ENCODE measurements at places on chromosomes 7 and 10.

GRCh38 chr7:149471289-149471953 lies 10.6 kb upstream of the ZNF777 start:
- no peak for DNase-seq

DNA sequence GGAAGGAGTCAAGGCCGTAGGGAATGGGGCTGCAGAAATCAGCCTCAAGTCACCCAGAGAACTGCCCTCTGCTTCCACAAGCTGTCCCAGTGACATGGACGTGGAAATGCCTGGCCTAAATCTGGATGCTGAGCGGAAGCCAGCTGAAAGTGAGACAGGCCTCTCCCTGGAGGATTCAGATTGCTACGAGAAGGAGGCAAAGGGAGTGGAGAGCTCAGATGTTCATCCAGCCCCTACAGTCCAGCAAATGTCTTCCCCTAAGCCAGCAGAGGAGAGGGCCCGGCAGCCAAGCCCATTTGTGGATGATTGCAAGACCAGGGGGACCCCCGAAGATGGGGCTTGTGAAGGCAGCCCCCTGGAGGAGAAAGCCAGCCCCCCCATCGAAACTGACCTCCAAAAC lies 50.2 kb upstream of the PDCD4 start:
- DNase-seq: no peak

DNA sequence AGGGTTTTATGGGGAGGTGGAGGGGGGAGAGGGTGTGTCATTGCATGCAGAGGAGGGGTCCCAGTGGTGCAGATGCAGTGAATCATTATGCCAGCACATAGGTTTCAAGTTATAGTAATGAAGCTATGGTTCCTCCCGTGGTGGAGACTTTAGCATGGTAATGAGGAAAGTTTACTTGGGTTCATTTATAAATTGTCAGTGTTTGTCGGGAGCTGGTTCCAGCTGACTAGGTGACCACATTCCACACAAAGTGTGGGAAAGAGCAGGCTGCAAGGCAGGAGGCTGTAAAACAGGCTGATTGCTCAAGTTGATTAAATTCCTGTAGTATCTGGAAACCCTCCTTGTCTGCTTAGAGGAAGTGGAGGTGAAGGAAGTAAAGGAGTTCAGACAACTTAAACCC lies 78.9 kb downstream of the SRI start:
- no peak for DNase-seq

DNA sequence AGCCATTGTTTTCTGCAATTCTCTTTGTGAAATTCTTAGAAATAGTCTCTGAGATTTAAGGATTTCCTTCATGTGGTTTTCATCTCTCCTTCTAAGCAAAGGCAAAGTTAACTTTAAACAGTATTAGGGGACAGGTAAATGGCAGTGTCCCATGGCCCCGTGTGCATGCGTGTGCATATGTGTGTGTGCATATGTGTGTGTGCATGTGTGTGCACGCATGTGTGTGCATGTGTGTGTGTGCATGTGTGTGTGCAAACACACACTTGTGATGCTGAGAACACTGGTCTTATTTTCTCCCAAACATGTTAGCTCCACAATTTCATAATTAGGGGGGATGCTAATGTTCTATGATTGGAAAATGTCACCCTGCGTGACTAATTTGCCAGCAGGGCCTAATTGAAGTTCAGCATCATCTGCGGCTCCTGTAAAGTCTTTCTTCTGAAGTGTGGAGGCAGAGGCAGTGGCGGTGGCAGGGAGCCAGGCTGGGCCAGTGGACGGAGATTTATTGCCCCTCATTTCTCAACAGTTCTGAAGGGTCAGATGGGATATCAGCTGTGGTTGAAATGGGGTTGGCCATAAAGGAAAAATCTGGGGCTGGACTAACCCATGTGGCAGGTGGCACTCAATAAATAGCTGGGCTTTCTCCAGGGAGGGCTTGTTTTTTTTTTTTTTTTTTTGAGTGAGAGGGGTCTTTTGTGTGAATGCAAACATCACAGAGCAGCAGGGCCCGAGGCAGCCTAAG lies 289.3 kb upstream of the PODXL start:
- no peak for DNase-seq

DNA sequence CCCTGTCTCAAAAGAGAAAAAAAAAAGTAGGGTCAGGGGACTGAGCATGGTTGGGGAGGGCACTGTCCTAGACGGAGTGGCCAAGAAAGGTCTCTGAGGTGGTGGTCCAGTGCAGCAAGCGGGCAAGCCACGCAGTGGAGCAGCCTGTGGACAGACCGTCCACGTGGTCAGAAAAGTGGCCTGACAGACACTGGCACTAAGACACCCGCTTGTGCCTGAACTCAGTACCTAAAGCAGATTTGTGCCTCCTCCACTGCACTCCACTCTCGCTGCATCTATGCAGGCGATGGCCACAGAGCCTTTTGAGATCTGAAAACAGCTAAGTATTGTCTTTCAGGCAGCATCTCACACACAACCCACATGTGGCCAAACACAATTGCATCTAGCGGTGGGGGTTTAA lies 8.8 kb downstream of the ASB10 start:
- DNase-seq: no peak

DNA sequence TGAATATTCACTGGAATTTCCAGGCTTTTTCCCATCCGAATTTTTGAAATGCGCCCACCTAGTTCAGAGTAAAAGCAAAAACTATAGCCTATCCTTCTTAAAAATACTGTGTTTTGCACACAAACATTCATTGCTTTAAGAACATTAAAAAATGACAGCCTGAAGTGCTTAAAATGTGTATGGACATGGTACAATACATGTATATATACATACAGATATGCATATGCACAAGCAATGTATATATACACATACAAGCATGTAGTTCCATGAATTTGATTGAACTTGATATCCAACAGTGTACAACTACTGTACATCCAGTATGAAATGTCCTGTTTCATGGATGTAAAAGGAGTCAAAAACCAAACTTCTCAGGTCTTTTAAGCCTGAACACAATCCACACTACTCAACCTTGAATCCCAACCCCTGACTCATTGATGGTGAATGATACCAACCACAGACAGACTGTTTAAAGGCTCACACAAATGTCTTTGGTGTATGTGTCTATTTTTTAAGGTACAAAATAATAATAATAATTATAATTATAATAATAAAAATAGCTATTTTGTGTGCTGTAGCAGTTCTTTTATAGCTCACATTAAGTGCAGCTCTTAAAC lies 14.8 kb downstream of the INHBA start:
- DNase-seq: no peak

- no peak for DNase-seq
These were observed 20.3 kb upstream of the MYH16 start for GRCh38 chr7:99252166-99252895.

GRCh38 chr7:156220701-156221100 lies 408.4 kb upstream of the SHH start:
- DNase-seq: no peak

GRCh38 chr7:148700661-148701064 lies 2.0 kb downstream of the CUL1 start:
- DNase-seq: peak; percentile 40

DNA sequence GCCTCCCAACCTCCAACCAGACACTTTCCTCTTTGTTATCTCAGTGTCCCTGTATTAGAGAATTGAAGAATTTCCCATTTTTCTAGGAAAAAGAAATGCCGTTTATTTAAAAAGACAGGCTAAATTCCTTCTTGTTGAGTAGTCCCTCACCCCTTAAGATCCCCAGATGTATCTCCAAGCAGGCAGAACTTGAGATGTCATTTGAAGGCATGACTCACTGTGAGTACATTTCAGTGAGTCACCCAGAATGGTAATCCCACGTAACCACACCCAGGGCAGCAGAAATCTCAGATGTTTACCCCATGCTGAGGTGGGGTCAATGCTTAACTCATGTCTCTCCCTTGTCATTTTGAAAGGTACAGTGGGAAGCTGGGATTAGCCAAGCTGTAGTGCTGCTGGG lies 4.4 kb downstream of the ZNF655 start:
- peak; percentile 97 for DNase-seq

- no peak for DNase-seq
These were observed 9.5 kb downstream of the WAPL start for GRCh38 chr10:86512137-86512536.
